Hepatocyte (in vitro differentiated cells): ENCODE measurements at places on chromosomes 16 and 17. TPM values are rescaled to one million over a fixed set of nuclear protein-coding genes. Genes with fewer than 3 reads are reported as not detected.

DNA sequence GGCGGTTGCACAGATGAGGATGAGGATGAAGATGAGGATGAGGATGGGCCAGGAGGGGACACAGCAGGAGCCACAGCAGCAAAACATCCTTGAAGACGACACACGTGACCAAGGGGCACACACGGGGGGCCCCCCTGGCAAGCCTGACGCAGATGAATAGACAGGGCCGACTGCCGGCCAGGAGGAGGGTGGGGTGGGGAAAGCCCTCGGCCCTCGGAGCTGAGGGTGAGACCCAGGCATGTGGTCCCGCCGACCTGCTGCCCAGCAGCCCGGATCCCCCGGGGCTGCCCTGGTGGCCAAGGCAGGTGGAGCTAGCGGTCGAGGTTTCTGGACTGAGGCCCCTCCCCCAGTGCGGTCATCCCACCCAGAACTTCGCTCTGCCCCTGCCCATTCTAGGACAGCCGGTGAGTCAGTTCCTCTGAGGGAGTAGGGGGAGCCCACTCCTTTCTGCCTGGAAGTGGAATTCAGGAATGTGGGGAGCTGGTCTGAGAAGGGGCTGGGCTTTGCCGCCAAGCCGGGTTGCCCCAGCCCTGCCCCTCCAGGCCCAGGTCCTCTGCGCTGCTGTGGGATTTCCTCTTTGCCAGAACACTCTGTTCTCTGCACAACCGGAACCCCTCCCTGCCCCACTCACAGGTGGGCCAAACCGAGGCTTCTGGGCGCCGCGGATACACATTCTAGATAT, 9.9 kb downstream of the CYGB start:
- no peaks in the 10 kb centered on the region for H3K27me3 ChIP-seq
- H3K4me1 ChIP-seq = peaks cover 61% of the 10 kb centered on the region
- peak; percentile 81 for DNase-seq
- H3K27ac ChIP-seq = peak overlapping the region; percentile 98

DNA sequence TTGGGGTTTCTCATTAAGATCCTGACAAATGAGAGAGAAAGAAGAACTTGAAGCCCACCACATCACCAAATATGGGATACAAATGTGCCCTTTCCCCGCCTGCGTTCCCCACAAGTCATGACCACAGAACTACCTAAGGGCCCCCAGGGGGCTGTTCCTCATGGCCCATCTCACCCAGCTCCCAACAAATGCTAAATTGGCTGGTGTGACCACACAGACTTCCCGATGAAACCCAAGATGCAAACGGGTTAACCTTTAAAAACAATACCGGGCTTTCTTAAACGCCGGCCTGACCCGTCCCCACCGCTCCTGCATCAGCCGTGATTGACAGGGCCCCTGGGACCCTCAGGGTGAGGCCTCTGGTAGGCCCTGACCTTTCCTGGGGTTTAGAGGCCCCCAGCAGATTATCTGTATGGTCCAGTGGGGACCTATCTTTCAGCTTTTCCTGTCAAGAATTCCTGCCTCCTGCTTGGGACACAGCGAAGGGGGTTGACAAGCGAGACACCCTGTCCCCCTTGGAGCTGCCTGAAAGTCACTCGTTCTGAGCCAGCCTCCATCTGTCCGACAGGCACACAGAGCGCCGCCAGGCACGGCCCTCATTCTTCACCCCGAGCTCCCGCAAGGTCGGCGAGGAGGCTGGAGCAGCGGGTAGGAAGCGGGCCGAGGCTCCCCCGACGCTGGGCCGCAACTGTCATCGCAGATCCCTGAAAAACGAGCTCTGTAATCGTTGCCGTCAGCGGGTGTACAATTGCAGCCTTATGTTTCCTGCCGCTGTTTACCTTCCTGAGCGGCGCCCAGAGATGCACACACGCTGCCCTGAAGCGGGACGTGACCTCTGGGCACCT, 300.1 kb downstream of the FOXL1 start:
- H3K4me3 ChIP-seq = no peak overlapping the region
- DNase-seq = no peak
- H3K27ac ChIP-seq = no peak overlapping the region
- peaks cover 20% of the 10 kb centered on the region for H3K27me3 ChIP-seq
- H3K4me1 ChIP-seq = peaks cover 12% of the 10 kb centered on the region

CD300E gene
- total RNA-seq = 0.03 TPM in 1 of 2 replicates, not detected in the other

TNP2 gene
- total RNA-seq = not detected in 2 replicates

DNA sequence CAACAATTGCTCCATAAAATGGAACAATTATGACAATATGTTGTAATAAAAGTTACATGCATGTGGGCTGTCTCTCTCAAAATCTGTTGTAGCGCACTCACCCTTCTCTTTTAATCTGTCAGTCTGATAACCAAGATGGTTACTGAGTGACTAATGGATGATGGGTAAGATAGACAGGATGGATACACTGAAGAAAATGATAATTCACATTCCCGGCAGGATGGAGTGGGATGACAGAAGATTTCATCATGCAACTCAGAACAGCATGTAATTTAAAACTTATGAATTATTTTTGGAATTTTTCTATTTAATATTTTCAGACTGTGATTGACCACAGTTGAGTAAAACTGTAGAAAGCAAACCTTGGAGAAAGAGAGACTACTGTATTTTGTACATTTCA, 30.5 kb downstream of the CDH13 start:
- H3K27me3 ChIP-seq = peaks cover 6% of the 10 kb centered on the region
- peaks cover 7% of the 10 kb centered on the region for H3K4me1 ChIP-seq
- DNase-seq = no peak
- H3K27ac ChIP-seq = no peak overlapping the region

DNA sequence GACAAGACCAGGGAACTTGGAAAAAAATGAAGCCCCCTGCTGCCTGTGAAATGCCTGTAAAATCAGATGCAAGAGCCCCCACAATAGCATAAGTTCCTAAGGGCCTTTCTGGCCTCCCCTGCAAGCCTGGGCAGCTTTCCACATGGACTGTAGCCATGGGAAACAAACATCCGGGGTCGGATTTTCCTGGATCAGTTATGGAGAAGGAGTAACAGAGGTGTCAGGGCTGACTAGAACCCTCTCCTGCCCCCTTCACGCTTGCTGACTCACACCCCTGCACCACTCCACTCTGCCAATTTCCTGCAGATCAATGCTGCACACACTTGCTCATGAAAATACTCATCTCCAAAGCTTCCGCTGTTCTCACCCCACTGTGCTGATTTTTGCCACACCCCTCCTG, 258.6 kb downstream of the CBLN1 start:
- H3K36me3 ChIP-seq = no peaks in the 10 kb centered on the region
- no peak for DNase-seq
- no peak overlapping the region for H3K4me3 ChIP-seq
- H3K27me3 ChIP-seq = peaks cover 13% of the 10 kb centered on the region
- H3K4me1 ChIP-seq = no peaks in the 10 kb centered on the region
- no peak overlapping the region for H3K27ac ChIP-seq
